ENCODE measurements at places on chromosomes 3 and 15.

GRCh38 chr3:99410789-99411311 is 227.5 kb upstream of the COL8A1 start:
- no peak for DNase-seq

GRCh38 chr3:177441276-177441812 is 244.1 kb upstream of the TBL1XR1 start:
- DNase-seq, result no peak

GRCh38 chr3:182570946-182571594 is 222.2 kb upstream of the ATP11B start:
- no peak for DNase-seq

DNA sequence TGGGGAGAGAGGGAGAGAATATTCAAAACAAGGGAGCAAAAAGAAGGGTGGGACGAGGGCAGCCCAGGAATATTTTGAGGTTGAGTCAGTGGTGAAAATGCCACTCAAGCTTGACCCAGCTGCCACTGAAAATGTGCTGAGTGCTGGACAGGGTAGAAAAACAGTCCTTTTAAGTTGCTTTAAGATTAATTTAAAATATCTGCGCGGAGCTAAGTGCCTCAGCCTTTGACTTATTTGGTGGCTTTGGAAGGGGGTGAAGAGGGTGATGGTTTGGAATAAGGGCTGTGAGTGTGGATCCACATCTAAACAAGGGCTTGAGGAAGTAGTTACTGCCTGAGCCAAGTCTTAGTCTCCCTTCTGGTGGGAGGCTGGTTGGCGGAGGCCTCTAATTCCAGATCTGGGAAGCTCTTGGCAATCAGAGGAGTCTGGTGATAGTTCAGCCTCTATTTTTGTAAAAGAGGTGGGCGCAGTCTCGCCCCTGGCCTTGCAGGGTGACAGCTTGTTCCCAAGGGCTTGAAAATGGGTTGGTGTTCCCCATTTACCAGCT is 280.8 kb upstream of the ROPN1 start:
- no peak for DNase-seq

- DNase-seq, result no peak
Measured at GRCh38 chr3:194306771-194307640, 44.1 kb downstream of the CPN2 start.

- DNase-seq, result peak; percentile 31
Measured at GRCh38 chr3:38651153-38651789, 1.8 kb upstream of the SCN5A start.
